Prostate gland (tissue), 2 donors: ENCODE measurements at places on chromosomes 16 and 17. TPM values are rescaled to one million over a fixed set of nuclear protein-coding genes. Genes with fewer than 3 reads are reported as not detected.

- no peak for DNase-seq
Observed at GRCh38 chr16:51134269-51134812, 16.7 kb downstream of the SALL1 start.

- DNase-seq = no peak
Observed at GRCh38 chr17:77297693-77298666, 157.2 kb downstream of the SEC14L1 start.

DNA sequence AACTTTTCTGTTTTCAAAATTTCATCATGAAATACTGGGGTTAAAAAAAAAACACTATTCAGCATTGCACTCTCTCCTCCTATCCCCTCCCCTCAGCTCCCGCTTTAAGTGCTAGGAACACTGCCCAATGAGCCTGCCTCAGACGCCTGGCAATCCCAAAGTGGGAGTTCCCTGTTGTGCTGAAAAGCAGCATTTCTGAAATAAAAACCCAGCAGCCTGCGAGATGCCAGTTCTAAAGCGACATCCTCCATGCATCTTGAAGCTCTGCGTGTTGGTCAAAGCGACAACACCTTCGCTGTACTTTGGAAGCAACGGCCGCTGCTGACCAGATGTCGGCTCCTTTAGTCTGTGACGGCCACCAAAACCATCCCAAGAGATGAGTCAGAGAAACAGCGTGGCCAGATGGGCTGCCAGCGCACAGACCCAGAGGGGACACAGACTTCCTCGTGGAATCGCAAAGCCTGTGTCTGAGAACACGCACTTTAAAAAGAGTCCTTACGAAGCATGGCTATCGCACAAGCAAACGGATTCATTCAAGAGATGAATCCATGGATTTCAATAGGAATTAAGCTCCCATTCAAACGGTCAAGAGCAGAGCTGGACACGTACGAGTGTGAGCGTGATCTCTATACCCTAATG is 32.8 kb downstream of the FBXO31 start:
- DNase-seq = no peak

GRCh38 chr17:58677194-58677880 is 14.5 kb downstream of the TEX14 start:
- DNase-seq = no peak

- DNase-seq = no peak
Observed at GRCh38 chr17:67074781-67075180, 30.4 kb downstream of the CACNG1 start.

The CACNG5 gene
- not detected for total RNA-seq

The CA4 gene
- 4.7 TPM for total RNA-seq
